ENCODE measurements at places on chromosomes 3 and 15.

GRCh38 chr3:53489787-53490458 lies 4.5 kb upstream of the CACNA1D start:
- no peak for DNase-seq

DNA sequence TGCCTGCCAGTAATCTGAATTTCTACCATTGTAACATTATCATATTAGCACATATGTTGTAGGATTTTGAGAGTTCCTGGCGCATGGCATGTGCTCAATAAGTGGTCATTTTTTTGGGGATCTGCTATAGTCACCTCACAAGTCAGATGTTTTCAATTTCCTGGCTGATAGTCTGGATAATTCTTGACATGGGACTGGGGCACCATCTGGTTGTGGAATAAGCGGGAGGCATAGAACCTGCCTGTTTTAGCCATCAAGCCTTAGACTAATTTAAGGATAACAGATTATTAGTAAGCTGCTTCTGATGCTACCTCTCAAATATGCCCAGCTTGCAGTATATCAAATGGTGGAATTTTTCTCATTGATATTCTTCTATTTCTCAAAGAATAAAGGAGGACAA lies 39.1 kb downstream of the GASK1A start:
- DNase-seq, result no peak

DNA sequence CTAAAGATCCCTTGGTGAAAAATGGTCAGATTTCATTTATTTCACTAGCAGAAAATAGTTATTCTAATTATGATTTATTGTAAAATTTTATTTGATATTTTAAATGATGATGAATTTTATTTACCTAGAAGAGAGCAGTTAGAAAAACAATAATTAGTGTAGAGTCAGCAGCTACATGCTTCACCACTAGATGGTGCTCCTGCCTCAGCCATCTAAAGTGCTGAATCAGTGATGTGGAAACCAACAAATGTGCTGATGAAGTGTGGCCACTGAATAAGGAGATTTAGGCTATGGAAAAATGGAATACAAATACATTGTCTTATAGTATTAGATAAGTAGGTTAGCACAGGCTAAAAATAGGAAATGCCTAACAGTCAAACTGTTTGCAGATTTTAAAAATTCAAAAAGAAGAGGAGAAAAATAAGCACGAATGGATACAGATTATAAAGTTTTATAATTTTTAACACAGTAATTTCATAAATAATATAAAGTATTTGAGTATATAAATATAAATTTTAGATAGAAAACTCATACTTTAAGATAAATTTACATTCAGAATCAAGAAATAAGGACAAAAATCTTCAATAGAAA lies 109.8 kb downstream of the PPP2R3A start:
- DNase-seq, result peak; percentile 67

- no peak for DNase-seq
Observed at GRCh38 chr3:15183011-15183410, 23.0 kb upstream of the CAPN7 start.

GRCh38 chr15:77988347-77989295 lies 88.9 kb downstream of the TBC1D2B start:
- no peak for DNase-seq

GRCh38 chr3:71225951-71226564 lies 357.5 kb downstream of the FOXP1 start:
- no peak for DNase-seq

- DNase-seq, result no peak
Observed at GRCh38 chr3:71461749-71462483, 121.6 kb downstream of the FOXP1 start.

- no peak for DNase-seq
Observed at GRCh38 chr3:169964176-169964575, 2.4 kb upstream of the SEC62 start.

- DNase-seq, result no peak
Observed at GRCh38 chr3:120470870-120471269, 20.1 kb upstream of the FSTL1 start.

GRCh38 chr3:149572796-149573414 lies 84.9 kb downstream of the WWTR1 start:
- no peak for DNase-seq

- no peak for DNase-seq
Observed at GRCh38 chr3:193630005-193630404, 37.0 kb downstream of the OPA1 start.

DNA sequence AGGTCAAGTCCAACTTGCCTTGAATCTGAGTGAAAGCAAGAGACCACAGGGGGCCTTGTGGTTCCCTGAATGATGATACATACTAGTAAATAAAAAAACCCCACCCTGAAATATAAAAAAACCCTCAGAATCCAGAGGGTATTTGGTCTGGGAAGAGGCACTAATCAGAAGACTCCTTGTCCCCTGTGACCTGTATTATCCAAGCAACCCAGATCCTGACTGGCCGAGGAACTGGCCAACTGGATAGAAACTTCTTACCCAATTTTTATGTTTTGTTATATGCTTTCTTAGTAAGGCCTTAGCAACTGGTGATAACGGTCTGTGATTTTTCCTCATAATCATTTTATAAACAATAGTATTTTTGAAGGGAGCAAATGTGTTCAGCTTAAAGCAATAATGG lies 17.5 kb downstream of the ABI3BP start:
- no peak for DNase-seq

- DNase-seq, result no peak
Observed at GRCh38 chr3:128483657-128484403, 9.2 kb downstream of the GATA2 start.

DNA sequence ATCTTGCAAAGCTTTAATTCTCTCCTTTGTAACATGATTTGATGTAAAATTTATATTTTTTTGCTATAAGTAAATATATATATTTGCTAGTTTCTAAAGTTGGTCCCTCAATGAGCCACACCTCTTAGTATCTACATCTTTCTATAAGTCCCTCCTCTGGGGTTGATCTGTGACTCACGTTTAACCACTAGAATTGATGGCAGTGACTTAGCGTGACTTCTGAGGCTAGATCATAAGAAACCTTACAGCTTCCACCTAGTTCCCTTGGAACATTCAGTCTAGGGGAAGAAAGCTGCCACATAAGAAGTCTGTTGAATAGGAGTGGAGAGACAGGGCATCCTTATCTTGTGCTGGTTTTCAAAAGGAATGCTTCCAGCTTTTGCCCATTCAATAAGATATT lies 56.6 kb upstream of the TNIK start:
- DNase-seq, result no peak

- DNase-seq, result no peak
Observed at GRCh38 chr3:133917144-133917543, 21.5 kb upstream of the RAB6B start.

DNA sequence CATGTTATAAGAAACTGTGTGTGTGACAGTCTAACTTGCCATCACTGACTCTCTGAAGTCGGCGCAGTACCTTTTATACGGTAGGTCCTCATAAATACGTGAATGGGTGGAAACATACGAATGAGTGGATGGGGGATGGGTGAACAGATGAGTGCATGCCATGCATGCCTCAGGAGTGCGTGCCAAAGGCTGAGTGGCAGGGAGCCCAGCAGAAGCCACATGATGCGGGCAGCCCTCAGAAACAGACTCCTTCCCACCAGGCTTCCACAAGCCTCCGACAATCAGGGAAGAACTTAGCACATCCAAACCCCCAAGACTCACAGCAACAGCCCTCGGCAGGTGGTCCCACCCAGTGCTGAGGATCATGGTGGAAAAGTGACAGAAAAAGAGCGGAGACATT lies 16.7 kb downstream of the HCN4 start:
- DNase-seq, result no peak

- DNase-seq, result no peak
Observed at GRCh38 chr15:69585937-69586336, 133.3 kb downstream of the RPLP1 start.

GRCh38 chr15:81398910-81399551 lies 25.0 kb upstream of the TMC3 start:
- no peak for DNase-seq

GRCh38 chr3:179229177-179229576 lies 21.7 kb downstream of the KCNMB3 start:
- no peak for DNase-seq

- DNase-seq, result no peak
Observed at GRCh38 chr15:71422530-71423259, 307.4 kb downstream of the THSD4 start.

GRCh38 chr3:37768107-37768809 lies 93.4 kb upstream of the CTDSPL start:
- DNase-seq, result no peak

GRCh38 chr3:106827515-106828213 lies 549.6 kb upstream of the CCDC54 start:
- DNase-seq, result no peak

- DNase-seq, result no peak
Observed at GRCh38 chr15:100900795-100901169, 18.4 kb upstream of the LRRK1 start.

DNA sequence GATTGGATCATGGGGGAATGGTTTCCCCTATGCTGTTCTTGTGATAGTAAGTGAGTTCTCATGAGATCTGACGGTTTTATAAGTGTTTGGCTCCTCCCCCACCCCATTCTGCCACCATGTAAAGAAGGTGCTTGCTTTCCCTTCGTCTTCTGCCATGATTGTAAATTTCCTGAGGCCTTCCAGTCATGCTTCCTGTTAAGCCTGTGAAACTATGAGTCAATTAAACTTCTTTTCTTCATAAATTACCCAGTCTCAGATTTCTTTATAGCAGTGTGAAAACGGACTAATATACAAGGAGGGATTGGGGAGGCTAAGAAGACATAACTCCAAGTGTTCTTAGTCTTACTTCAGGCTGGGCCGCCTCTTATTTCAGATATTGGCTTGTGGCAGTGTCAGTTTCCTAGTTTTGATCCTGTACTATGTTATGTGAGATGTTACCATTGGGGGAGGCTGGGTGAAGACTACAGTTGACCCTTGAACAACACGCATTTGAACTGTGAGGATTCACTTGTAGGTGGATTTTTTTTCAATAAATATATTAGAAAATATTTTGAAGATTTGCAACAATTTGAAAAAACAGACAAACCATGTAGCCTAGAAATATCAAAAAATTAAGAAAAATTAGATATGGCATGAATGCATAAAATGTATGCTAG lies 44.9 kb downstream of the NMD3 start:
- no peak for DNase-seq

GRCh38 chr3:172915911-172916514 lies 165.5 kb downstream of the ECT2 start:
- DNase-seq, result no peak

DNA sequence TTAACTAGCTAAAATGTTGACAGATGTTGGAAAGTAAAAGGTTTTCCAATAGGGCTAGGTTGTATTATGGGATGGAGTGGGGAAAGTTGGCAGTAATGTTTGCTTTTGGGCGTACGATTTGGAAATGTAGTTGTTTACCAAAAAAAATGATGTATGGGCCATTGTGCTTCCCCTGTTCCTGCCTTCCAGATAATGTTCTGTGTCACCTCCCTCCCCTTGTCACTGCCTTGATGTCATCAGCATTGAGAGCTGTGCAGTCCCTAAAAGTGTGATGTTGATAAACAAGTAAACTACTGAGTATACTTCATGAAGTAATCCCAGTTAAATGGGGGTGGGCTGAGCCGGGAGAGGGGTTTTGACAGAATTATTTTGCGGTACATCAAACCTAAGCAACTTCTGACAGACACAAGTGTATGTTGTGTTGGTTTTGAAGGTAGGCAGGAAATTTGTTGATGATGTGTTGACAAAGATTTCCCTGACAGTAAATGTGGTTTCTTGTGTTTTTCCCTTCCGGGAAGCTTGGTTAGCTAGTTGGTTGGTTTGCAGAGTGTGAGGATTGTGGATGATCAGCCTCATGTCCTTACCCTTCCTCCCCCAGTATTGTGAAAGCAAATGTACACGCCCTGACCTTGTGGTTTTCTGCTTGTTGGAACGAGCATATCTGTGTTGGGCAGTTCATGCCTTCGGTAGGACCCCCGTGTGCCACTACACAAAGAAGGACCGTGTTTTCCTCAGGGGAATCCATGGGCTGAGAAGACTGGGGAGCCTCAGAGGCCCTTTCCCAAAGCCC lies 87.3 kb downstream of the PGPEP1L start:
- DNase-seq, result no peak

GRCh38 chr15:30885814-30886213 lies 17.9 kb upstream of the FAN1 start:
- DNase-seq, result no peak

- no peak for DNase-seq
Observed at GRCh38 chr3:84304214-84304613, 654.6 kb upstream of the CADM2 start.

- DNase-seq, result no peak
Observed at GRCh38 chr15:85336880-85337279, 43.5 kb upstream of the AKAP13 start.

GRCh38 chr15:76637166-76637565 lies 268.0 kb downstream of the SCAPER start:
- DNase-seq, result no peak

DNA sequence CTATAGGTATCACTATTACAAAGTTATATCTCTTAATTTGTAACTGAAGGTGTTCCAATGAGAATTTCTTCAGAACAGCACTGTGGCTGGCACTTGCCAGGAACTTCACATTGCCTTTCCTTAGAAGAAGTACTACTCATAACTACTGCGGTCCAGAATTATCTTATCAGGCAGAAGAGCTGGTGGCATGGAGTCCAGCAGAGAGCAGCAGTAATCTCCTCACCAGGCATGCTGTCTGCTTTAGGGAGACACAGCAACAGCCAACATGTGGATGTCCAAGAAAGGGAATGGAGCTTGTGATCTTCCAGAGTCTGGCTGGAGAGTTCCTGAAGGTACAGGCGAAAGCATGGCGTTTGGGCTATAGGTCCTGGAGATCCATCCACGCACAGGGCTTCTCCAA lies 919.7 kb upstream of the NR2F2 start:
- DNase-seq, result no peak

DNA sequence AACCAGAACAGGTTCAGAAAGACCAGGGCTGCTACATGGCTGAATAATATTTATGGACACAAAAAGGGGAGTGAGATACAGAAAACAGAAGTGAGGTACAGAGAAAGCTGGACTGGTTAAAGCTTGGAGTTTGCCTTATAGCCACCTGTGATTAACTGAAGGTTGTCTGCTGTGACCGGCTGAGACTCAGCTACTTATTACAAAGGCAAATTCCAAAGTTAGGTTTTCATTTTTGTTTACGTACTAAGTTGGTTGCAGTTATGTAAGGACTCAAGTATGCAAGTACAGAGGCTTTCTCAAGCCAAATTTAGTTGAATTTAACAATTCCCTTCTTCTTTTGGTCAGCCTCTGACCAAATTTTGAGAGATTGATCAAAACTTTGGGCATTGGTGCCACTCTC lies 264.6 kb downstream of the THSD4 start:
- no peak for DNase-seq

DNA sequence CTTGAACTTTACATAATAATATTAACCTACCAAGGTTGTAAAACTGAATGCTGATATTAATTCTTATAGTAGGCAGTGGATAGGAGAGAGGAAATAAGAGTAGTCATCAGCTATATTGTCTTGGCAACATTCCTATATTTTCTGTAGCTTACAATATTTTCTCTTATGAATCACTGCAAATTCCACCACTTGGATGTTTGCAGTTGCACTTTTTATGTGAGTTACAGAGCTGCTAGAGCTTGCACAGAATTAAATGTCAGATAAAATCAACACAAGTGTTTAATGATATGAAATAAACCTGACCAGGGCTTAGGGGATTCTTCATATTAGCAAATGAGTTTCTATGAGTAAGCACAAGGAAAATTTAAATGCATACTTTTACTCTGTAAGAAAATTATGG lies 1710.1 kb downstream of the SI start:
- no peak for DNase-seq

Data from hematopoietic multipotent progenitor cell (in vitro differentiated cells).